Activated CD4-positive, alpha-beta T cell treated with anti-CD3 and anti-CD28 coated beads for 36 hours (primary cell): ENCODE measurements at places on chromosomes 6 and 20.

DNA sequence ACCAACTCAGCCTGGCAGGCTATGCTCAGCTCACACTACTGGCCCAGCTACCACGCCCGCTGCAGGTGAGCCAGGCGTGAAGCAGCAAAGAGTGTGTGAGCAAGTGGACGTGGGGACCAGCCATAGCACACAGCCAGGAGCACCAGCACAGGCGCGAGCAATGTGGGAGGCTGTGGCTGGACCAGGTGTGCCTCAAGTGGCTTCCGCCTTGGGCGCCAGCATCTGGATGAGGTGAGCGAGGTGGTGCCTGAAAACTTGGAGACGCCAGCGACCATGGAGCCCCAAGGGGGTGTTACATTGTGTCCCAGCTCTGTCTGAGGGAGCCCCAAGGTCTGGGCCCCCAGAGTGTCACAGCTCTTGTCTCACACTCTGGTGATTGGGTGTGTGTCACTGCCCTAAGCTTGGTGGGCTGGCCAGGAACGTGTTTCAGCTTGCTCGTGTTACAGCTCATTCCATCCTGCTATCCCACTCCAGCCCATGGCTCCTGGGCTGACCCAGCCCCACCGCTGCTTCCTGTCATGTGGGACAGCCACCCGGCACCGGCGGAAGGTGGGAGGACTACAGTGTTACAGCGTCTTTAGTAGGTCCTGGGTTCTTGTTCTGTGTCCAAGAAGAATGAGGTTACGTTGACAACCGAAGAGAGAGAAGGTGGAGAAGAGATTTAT lies 508.0 kb upstream of the MMS22L start:
- H3K27me3 ChIP-seq = no peaks in the 10 kb centered on the region
- DNase-seq = no peak
- H3K4me3 ChIP-seq = no peak overlapping the region
- H3K4me1 ChIP-seq = no peaks in the 10 kb centered on the region
- H3K36me3 ChIP-seq = no peaks in the 10 kb centered on the region

DNA sequence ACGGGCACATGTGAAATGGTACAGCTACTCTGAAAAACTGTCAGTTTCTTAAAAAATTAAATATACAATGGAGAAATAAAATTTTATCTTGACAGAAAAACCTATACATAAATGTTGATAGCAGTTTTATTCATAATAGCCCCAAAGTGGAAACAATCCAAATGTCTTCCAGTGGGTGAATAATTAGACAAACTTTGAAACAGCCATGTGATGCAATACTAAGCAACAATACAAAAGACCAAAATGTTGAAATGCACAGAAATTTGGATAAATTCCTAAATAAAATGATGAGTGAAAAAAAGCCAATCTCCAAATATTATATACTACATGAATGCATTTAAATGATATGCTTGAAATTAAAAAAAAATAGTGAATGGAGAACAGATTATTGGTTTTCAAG lies 523.1 kb downstream of the HTR1B start:
- H3K4me3 ChIP-seq = no peak overlapping the region
- no peaks in the 10 kb centered on the region for H3K36me3 ChIP-seq
- no peak overlapping the region for H3K27ac ChIP-seq
- no peaks in the 10 kb centered on the region for H3K4me1 ChIP-seq
- DNase-seq = no peak

DNA sequence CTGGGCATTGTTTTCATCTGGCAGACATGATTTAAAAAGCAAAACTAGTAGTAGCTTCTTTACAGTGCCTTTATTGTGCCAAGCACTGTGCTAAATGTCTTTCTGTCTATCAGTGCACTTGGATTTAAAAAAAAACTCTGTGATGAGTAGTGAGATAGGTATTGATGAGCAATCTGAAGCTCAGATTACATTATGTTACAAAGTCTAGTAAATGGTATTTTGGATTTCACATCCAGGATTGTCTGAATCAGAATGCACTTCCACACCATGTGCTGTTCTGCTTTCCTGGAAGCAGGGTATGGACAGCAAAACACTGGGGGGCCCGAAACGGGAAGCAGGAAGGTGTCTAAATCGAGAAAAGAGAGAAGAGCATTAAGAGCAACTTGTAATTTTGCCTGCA lies 103.4 kb upstream of the CCN2 start:
- no peak for DNase-seq
- H3K36me3 ChIP-seq = no peaks in the 10 kb centered on the region
- no peaks in the 10 kb centered on the region for H3K4me1 ChIP-seq
- no peak overlapping the region for H3K4me3 ChIP-seq

- no peak overlapping the region for H3K27ac ChIP-seq
- H3K4me1 ChIP-seq = peaks cover 12% of the 10 kb centered on the region
- H3K36me3 ChIP-seq = no peaks in the 10 kb centered on the region
- no peak overlapping the region for H3K4me3 ChIP-seq
- DNase-seq = no peak
Measured at GRCh38 chr20:10119336-10119735, 84.5 kb downstream of the ANKEF1 start.

GRCh38 chr20:52889225-52889624 lies 82.9 kb upstream of the TSHZ2 start:
- H3K27ac ChIP-seq = no peak overlapping the region
- H3K36me3 ChIP-seq = no peaks in the 10 kb centered on the region
- DNase-seq = no peak

DNA sequence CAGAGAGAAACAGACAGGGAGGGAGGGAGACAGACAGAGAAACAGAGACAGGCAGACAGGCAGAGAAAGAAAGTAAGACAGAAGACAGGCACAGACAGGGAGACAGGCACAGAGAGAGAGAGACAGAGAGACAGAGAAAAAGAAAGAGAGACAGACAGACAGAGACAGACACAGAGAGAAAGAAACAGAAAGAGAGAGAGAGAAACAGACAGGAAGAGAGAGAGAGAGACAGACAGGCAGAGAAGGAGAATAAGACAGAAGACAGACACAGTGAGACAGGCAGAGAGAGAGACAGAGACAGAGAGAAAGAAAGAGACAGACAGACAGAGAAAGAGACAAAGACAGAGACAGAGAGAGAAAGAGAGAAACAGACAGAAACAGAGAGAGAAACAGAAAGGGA lies 754.8 kb upstream of the DEFB115 start:
- no peak for DNase-seq
- H3K27me3 ChIP-seq = no peaks in the 10 kb centered on the region
- no peaks in the 10 kb centered on the region for H3K36me3 ChIP-seq
- no peak overlapping the region for H3K4me3 ChIP-seq

DNA sequence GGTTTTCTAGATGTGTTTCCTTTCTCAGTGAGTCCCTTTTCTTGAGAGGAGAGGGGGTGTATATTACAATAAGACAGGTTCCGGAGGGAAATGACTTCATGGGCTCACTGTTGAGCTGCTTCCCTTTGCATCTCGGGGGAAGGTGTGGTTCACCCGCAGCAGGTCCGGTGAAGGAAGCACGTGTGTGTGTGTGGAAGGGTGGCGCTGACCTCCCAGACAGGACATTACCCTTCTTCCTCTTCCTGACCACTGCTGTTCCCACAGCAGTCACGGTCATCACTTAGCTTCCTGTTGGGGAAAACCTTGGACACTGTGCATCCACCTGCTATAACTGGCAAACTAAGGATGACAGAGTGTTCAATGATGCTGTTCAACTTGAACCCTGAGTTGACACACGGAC lies 83.6 kb downstream of the PLEKHG1 start:
- no peaks in the 10 kb centered on the region for H3K4me1 ChIP-seq
- no peak overlapping the region for H3K27ac ChIP-seq
- DNase-seq = no peak
- no peaks in the 10 kb centered on the region for H3K27me3 ChIP-seq
- H3K36me3 ChIP-seq = no peaks in the 10 kb centered on the region

GRCh38 chr6:165468340-165469235 lies 159.2 kb upstream of the C6orf118 start:
- H3K27me3 ChIP-seq = no peaks in the 10 kb centered on the region
- H3K36me3 ChIP-seq = no peaks in the 10 kb centered on the region
- H3K27ac ChIP-seq = no peak overlapping the region
- no peak overlapping the region for H3K4me3 ChIP-seq
